Astrocyte (in vitro differentiated cells and primary cell): ENCODE measurements at places on chromosomes 6 and 20.

- no peaks in the 10 kb centered on the region for H3K27me3 ChIP-seq
- peak; percentile 91 for DNase-seq
- no peak overlapping the region for H3K4me3 ChIP-seq
- peaks cover 21% of the 10 kb centered on the region for H3K4me1 ChIP-seq
Measured at GRCh38 chr20:6566821-6567220, 200.7 kb upstream of the BMP2 start.

- H3K36me3 ChIP-seq: no peaks in the 10 kb centered on the region
- DNase-seq: no peak
- H3K4me1 ChIP-seq: no peaks in the 10 kb centered on the region
- peaks cover 12% of the 10 kb centered on the region for H3K27me3 ChIP-seq
- no peak overlapping the region for H3K4me3 ChIP-seq
Measured at GRCh38 chr6:167995302-167995701, 2.2 kb upstream of the KIF25 start.

- H3K27me3 ChIP-seq: no peaks in the 10 kb centered on the region
- no peak overlapping the region for H3K4me3 ChIP-seq
- no peaks in the 10 kb centered on the region for H3K36me3 ChIP-seq
- H3K27ac ChIP-seq: no peak overlapping the region
- no peak for DNase-seq
- H3K4me1 ChIP-seq: no peaks in the 10 kb centered on the region
Measured at GRCh38 chr6:107546691-107547450, 57.0 kb downstream of the SOBP start.

DNA sequence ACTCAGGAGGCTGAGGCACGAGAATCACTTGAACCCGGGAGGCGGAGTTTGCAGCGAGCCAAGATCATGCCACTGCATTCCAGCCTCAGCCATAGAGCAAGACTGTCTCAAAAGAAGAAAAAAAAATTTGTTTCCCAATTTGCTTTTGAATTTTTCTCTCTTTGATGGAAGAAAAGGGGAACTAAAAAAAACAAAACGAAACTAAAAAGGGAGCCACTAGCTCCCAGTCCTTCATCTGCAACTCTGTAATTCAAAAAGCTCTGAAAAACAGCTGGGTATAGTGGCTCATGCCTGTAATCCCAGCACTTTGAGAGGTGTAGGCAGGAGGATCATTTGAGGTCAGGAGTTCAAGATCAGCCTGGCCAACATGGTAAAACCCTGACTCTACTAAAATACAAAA, 9.5 kb downstream of the OVOL2 start:
- no peak overlapping the region for H3K4me3 ChIP-seq
- peaks cover 2% of the 10 kb centered on the region for H3K27me3 ChIP-seq
- no peaks in the 10 kb centered on the region for H3K36me3 ChIP-seq
- no peak overlapping the region for H3K27ac ChIP-seq

DNA sequence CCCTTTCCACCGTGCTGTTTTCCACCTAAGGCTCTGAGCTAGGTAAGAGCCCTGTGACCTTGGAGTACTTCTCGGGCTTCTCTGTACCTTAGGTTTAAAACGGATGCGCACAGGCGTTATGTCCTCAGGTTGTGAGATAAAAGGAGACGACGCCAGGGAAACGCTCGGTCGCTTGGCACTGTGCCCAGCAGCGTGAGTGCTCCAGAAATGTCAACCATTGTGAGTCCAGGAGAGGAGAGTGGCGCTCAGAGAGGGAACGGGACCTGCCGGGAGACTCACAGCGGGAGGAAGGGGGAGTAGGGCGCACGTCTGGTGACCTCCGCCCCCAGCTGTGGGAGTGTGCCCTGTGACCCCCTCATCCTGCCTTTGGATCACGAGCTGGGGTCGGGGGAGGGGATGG, 33.8 kb upstream of the SCRT2 start:
- no peaks in the 10 kb centered on the region for H3K4me1 ChIP-seq
- no peaks in the 10 kb centered on the region for H3K36me3 ChIP-seq
- H3K4me3 ChIP-seq: no peak overlapping the region
- no peak overlapping the region for H3K27ac ChIP-seq
- no peak for DNase-seq
- H3K27me3 ChIP-seq: peaks cover 11% of the 10 kb centered on the region

DNA sequence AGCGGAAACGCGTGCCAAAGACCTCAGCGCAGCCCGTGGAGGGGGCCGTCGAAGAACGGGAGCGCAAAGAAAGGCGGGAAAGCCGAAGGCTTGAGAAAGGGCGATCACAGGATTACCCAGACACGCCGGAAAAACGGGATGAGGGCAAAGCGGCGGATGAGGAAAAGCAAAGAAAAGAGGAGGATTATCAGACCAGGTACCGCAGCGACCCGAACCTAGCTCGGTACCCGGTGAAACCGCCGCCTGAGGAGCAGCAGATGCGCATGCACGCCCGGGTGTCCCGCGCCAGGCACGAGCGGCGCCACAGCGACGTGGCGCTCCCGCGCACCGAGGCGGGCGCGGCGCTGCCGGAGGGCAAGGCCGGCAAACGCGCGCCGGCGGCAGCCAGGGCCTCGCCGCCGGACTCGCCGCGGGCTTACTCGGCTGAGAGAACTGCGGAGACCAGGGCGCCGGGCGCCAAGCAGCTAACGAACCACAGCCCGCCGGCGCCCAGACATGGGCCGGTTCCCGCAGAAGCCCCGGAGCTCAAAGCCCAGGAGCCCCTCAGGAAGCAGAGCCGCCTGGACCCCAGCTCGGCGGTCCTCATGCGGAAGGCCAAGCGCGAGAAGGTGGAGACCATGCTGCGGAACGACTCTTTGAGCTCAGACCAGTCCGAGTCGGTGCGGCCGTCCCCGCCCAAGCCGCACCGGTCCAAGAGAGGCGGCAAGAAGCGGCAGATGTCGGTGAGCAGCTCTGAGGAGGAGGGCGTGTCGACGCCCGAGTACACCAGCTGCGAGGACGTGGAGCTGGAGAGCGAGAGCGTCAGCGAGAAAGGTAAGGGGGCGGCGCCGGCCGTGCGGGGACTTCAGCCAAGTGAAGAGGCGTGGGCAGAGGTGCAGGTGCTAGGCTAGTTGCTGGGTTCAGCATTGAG, 296.2 kb downstream of the RIMS1 start:
- peaks cover 11% of the 10 kb centered on the region for H3K27me3 ChIP-seq
- H3K4me1 ChIP-seq: peaks cover 6% of the 10 kb centered on the region
- peak overlapping the region; percentile 73 for H3K4me3 ChIP-seq
- no peaks in the 10 kb centered on the region for H3K36me3 ChIP-seq
- peak; percentile 40 for DNase-seq
- H3K27ac ChIP-seq: no peak overlapping the region

DNA sequence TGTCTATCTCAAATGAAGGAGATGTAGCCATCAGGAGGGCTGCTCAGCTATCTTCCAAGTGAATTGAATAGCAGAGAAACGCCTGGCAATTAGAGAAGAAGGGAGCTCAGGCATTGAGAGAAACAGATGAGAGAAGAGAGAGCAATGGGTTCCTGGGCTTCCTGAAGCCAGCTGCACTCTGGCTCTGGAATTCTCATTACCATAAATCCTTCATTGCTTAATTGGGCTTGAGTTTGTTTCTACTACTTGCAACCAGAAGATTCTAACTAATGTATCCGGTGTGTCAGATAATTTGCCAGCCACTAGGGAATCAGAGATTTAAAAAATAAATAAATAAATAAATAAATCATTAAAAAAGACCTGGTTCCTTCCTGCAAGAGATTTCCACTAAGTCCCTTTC, 25.0 kb upstream of the CDKAL1 start:
- no peak overlapping the region for H3K4me3 ChIP-seq
- H3K4me1 ChIP-seq: no peaks in the 10 kb centered on the region
- DNase-seq: no peak
- H3K36me3 ChIP-seq: no peaks in the 10 kb centered on the region

DNA sequence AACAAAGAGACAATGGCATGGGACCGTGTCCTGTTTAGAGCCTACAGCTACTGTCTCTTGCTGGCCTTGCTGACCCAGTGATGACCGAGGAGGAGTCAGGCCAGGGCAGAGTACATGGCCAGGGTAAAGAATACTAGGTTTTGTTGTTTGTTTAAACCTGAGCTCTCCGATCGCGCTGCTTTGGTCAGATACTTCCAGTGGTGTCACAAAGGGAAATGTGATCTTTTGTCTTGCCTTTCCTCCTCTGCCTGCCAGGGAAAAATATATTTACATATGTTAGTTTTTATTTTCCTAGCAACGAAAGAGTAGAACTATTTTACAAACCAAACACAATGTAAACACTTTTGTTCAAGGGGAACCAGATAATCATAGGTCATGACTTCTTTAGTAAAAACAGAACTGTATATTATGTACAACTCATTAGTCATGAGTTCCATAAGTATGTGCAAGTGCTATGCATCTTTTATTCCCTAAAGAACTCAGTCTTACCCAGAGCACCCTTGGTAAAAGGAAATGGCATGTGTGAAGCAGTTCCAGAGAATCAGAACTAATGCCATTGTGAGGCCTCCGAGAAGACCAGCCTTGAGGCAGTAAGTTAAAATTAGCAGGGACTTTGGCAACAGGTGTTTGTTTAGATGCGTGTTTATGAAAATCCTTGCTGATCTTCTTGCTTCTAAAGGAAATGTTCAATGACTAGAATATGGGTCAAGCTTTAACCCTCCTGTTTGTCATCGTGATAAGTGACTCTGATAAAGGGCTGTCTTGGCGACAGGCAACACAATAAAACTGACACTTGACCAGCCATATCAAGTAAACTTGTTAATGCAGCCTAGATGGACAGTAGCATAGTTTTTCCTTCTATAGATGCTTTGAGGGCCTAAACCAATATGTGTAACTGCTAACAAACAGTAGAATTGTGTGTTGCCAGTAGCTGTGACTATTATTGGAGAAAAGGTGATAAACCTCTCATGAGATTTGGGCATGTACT, 204.6 kb downstream of the NKAIN2 start:
- no peaks in the 10 kb centered on the region for H3K27me3 ChIP-seq
- H3K36me3 ChIP-seq: no peaks in the 10 kb centered on the region
- H3K4me3 ChIP-seq: no peak overlapping the region

DNA sequence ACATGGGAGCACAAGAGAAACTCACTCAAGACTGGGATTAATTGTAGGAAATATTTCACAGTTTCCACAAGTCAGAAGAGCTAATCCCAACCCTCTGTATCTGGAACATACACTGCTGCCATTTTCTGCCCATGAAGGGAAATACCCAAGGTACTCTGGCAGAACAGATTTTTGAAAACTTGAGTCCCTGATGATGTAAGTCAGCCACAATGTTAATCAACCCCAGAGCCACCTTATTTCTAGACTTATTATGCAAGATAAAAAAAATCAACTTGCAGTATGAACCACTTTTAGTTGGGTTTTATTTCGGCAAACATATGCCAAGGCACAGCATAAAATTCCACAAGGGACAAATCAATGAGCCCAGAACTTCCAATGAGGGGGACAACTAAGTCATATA, 141.5 kb downstream of the LY86 start:
- no peaks in the 10 kb centered on the region for H3K27me3 ChIP-seq
- H3K36me3 ChIP-seq: no peaks in the 10 kb centered on the region
- peaks cover 8% of the 10 kb centered on the region for H3K4me1 ChIP-seq
- no peak overlapping the region for H3K4me3 ChIP-seq
- no peak for DNase-seq

DNA sequence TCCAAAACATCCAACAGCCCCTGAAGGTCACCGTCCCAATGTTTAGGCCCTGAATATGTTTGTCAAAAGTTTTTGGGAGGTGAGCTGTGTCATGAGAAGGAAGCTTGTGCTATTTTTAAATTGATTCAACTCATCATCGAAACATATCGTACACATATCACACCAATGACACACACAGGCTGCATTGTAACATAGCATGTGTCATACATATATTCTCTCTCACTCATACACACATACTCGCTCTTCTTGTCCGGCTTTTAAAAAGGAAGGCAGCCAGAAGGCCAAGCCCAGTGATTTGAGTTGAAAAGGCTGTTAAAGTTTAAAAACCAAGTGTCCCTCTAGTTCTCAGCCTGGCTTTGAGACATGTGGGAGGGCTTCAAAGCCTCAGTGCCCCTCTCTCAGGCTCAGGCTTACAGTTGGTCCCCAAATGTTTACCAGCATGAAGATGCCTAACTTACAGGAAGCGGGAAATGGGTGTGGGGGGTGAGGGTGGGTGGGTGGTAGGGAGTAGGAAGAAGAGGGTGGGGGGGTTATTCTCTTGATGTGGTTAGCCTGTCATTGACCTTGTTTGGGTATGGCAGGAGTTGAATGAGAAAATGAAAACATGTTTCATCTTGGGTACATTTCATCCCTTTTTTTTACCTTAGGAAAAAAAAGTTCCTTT, 3.3 kb upstream of the PRDM1 start:
- H3K36me3 ChIP-seq: no peaks in the 10 kb centered on the region
- H3K27me3 ChIP-seq: no peaks in the 10 kb centered on the region
- peak overlapping the region; percentile 84 for H3K27ac ChIP-seq
- no peak overlapping the region for H3K4me3 ChIP-seq
- peaks cover 36% of the 10 kb centered on the region for H3K4me1 ChIP-seq

DNA sequence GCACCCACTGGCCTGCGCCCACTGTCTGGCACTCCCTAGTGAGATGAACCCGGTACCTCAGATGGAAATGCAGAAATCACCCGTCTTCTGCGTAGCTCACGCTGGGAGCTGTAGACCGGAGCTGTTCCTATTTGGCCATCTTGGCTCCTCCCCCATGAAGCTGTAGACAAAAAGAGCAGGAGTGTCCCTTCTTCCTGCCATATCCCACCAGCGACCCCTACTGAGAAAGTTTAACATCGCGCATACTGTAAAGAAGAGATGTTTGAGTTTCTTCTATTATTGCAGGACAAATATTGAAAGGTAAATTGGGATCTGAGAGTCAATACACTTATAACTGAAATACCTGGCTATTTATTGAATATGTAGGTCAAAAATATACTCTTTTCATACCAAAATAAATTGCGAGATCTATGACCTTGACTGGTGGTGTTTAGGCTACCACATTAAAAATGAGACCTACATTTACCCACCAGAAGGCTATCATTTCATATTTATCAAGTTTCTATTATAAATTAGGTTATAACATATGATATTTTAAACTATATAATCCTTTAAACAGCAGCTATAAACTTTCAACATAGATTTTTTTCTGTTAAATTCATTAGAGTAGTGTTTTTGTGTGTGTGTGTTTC, 586.3 kb downstream of the HTR1B start:
- H3K4me3 ChIP-seq: no peak overlapping the region
- no peaks in the 10 kb centered on the region for H3K4me1 ChIP-seq
- DNase-seq: no peak

DNA sequence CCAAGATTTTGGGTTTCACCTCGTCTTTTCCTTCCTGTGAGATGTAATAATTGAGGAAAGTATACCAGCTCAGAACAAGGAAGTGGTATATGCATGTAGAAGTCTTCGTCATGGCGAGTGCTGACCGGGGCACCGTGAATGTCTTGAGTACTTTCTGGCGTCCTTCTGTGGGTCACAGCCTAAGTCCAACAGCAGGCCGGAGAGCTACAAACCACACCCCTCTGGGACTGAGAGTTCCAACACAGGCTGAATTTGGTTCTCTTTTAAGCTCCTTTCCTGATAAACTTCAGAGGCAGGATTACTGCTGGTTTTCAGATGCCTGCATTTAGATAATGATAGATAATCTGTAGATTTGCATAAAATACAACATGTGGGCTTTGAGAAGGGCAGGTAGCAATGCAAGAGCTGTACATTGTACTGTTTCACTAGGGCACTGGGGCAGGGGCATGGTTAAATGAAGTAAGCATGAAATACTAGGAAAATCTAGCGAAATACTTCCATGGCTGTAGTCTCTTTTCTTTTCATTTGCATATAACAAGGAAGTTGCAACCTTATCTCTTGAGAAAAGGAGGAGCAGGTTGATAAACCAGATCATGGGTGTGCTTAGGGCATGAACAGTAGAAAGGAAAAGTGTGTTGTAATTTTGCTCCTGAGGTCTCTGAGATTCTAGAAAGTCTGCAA, at the start of gene ADTRP:
Gene ADTRP, minus strand, starts transcription at position 156 of the 681 bp plus-strand sequence. Its CDS starts 44 bp downstream, at position 112.
- no peaks in the 10 kb centered on the region for H3K27me3 ChIP-seq
- no peaks in the 10 kb centered on the region for H3K36me3 ChIP-seq
- no peak within 1 kb of the TSS for H3K4me3 ChIP-seq
- H3K4me1 ChIP-seq: no peaks in the 10 kb centered on the region
- no peak for DNase-seq
